ENCODE measurements at places on chromosomes 6 and 20.

GRCh38 chr6:43936476-43936875 is 166.5 kb downstream of the VEGFA start:
- H3K27me3 ChIP-seq = no peaks in the 10 kb centered on the region
- no peak overlapping the region for H3K4me3 ChIP-seq
- H3K36me3 ChIP-seq = no peaks in the 10 kb centered on the region
- H3K4me1 ChIP-seq = no peaks in the 10 kb centered on the region

DNA sequence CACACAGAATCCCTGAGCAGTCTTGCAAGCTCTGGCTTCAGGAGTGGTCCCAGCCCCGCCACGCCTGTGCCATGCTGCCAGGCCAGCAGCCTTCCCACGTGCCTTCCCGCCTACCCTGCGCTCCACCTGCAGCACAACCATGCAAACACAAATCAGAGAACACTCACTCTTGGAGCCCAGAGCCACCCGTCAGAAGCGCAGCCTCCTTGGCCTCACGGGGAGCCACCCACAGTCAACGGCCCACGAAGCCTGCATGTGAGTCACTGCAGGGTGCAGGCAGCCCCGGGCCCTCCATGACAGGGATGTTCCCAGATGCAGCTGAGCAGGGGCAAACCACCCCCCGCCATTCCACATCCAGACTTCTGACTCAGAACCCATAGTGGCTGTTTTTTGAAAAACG is 217.0 kb downstream of the DLL1 start:
- H3K27ac ChIP-seq = no peak overlapping the region
- no peaks in the 10 kb centered on the region for H3K36me3 ChIP-seq
- H3K27me3 ChIP-seq = peaks cover 43% of the 10 kb centered on the region
- no peak overlapping the region for H3K4me3 ChIP-seq

DNA sequence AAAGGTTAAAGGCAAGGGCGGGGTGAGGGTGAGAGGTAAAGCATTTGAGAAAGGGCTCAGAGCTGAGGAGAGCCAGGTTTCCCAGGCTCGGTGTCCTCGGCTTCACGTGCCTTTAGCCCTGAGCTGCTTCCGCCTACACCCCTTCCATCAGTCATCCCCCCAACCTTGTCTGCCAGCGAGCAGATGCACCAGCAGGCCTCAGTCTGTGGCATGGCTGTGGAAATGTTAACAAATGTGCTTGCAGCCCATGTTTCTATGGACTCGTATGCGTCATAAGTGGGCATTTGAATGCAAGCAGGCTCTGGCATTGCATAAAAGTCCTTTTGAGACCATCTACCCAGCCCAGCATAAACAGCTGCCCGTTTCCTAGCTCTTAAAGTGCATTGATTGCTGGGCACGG is 88.8 kb downstream of the SYNJ2 start:
- no peak for DNase-seq
- H3K27me3 ChIP-seq = no peaks in the 10 kb centered on the region
- H3K36me3 ChIP-seq = peaks cover 4% of the 10 kb centered on the region
- H3K4me3 ChIP-seq = no peak overlapping the region

- no peaks in the 10 kb centered on the region for H3K27me3 ChIP-seq
- no peak overlapping the region for H3K27ac ChIP-seq
- no peak for DNase-seq
- no peaks in the 10 kb centered on the region for H3K36me3 ChIP-seq
Observed at GRCh38 chr6:101212640-101213039, 180.9 kb upstream of the GRIK2 start.

- no peak overlapping the region for H3K4me3 ChIP-seq
- H3K36me3 ChIP-seq = no peaks in the 10 kb centered on the region
- H3K4me1 ChIP-seq = no peaks in the 10 kb centered on the region
Observed at GRCh38 chr6:14985366-14985765, 260.5 kb upstream of the JARID2 start.

DNA sequence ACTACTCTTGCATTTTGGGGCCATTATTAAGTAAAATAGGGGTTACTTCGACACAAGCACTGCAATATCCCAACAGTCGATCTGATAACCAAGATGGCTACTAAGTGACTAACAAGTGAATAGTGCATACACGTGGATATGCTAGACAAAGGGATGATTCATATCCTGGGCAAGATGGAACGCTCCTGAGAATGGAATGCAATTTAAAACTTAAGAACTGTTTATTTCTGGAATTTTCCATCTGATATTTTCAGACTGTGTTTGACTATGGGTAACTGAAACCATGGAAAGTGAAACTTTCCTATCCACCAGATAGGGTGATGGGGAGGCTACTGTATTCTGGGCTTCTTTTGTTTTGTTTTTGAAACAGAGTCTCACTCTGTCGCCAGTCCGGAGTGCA is 66.5 kb downstream of the ILRUN start:
- H3K27ac ChIP-seq = no peak overlapping the region
- H3K36me3 ChIP-seq = peaks cover 16% of the 10 kb centered on the region
- peaks cover 33% of the 10 kb centered on the region for H3K4me1 ChIP-seq
- no peaks in the 10 kb centered on the region for H3K27me3 ChIP-seq
- H3K4me3 ChIP-seq = no peak overlapping the region
- no peak for DNase-seq

GRCh38 chr20:50715694-50716093 is 15.7 kb upstream of the PARD6B start:
- no peak overlapping the region for H3K4me3 ChIP-seq
- H3K27me3 ChIP-seq = peaks cover 50% of the 10 kb centered on the region
- no peak for DNase-seq
- H3K27ac ChIP-seq = no peak overlapping the region
- no peaks in the 10 kb centered on the region for H3K4me1 ChIP-seq

GRCh38 chr20:44805335-44805978 is 4.9 kb downstream of the RIMS4 start:
- H3K4me3 ChIP-seq = no peak overlapping the region
- no peak overlapping the region for H3K27ac ChIP-seq
- H3K27me3 ChIP-seq = peaks cover 68% of the 10 kb centered on the region
- no peak for DNase-seq
- peaks cover 6% of the 10 kb centered on the region for H3K4me1 ChIP-seq
- H3K36me3 ChIP-seq = no peaks in the 10 kb centered on the region

- peaks cover 47% of the 10 kb centered on the region for H3K27me3 ChIP-seq
- peaks cover 1% of the 10 kb centered on the region for H3K36me3 ChIP-seq
- peaks cover 5% of the 10 kb centered on the region for H3K4me1 ChIP-seq
- H3K4me3 ChIP-seq = no peak overlapping the region
- no peak overlapping the region for H3K27ac ChIP-seq
Observed at GRCh38 chr6:170512249-170512648, 40.9 kb downstream of the PSMB1 start.

All from central memory CD8-positive, alpha-beta T cell (primary cell).